Foreskin keratinocyte (primary cell): ENCODE measurements at places on chromosomes 5 and 9. TPM values are rescaled to one million over a fixed set of nuclear protein-coding genes. Genes with fewer than 3 reads are reported as not detected.

The INSYN2B gene
- polyA plus RNA-seq = 0.13 and 0.26 TPM in 2 replicates

DNA sequence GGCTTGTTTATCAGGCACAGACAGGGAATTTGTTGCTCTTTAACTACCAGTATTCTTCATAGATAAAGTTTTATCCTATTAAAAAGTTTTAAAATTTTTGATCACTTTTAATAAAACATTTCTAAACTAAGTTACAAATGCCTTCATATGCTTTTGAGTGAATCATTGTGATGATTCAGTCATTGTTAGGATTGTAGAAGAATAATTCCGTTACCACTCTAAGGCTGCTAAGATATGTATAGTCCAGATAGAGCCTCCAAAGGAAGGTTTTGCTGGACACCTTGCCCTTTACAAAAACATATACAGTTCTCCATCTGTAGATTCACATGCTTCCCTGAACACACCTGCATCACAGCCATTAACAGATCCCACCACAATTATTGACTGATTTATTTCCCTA, 233.7 kb downstream of the SPOCK1 start:
- DNase-seq = no peak

DNA sequence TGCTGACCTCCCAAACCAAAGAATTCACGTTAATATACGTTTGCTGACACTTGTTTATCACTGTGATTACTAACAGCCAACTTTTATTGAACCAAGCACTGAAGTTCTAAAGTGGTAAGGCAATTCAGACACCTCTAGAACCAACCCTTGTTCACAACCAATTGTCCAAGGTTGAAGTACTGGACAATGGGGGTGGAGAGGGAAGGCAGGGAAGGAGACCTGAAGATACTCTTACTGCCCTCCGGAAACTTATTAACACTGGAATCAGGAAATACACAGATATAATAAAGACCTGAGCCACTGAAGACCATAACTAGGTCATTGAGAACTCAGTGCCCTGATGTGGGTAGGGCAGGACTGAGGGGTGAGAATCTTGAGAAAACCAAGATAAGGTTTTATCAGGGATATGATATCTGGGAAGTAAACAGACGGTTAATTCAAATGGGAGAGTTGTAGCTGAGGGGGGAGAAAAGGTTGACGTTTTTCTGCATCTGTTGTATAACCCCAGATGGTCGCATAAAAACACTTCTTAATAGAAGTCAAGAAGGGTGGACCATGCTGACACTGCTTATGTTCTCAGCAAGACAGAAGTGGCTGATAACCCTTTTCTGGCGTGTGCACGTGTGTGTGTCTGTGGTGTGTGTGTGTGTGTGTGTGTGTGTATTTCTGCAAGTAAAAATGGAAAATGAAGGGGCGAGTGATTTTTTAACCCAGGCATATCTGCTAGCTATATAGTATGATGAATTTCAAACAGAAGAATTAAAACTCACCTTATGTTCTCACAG, 125.9 kb downstream of the LHFPL2 start:
- no peak for DNase-seq

DNA sequence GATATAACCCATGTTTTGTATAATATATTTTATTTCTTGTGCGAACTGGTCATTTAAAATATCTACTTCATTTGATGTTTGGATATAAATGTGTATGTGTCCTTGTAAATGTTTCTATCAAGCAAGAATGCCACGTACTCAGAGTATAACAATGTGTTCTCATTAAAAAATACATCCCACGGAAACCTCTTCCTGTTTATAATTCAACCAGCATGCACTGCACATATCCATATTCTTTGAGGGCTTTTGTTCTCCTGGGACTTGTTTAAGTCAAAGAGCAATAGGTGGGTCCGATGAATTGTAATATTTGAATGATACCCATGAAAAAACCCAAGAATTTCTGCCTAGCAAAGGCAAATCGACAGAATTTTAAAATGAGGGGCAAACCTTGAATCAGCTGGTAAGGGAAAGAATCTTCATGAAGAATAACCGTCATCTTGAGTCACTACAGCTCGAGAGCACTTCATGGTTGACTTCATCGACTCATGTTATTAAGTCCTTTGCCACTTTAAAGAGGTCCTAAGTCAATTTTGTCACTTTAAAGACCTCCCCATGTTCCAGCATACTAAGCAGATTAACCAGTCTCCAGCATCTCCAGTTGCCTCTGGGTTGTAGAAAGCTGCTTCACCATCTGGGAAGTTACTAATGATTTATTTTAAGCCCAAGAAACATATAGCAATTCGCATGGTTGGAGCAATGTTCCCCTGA, 80.6 kb downstream of the NPR3 start:
- DNase-seq = no peak

The TEX10 gene
- 20.9 and 23.3 TPM in 2 replicates for polyA plus RNA-seq

GRCh38 chr9:7983490-7983889, 183.9 kb upstream of the DMAC1 start:
- no peak for DNase-seq

- DNase-seq = peak; percentile 71
These were observed 734.5 kb upstream of the NUDT12 start for GRCh38 chr5:104297076-104297475.

The TMEM171 gene
- 8.7 and 9.6 TPM in 2 replicates for polyA plus RNA-seq

DNA sequence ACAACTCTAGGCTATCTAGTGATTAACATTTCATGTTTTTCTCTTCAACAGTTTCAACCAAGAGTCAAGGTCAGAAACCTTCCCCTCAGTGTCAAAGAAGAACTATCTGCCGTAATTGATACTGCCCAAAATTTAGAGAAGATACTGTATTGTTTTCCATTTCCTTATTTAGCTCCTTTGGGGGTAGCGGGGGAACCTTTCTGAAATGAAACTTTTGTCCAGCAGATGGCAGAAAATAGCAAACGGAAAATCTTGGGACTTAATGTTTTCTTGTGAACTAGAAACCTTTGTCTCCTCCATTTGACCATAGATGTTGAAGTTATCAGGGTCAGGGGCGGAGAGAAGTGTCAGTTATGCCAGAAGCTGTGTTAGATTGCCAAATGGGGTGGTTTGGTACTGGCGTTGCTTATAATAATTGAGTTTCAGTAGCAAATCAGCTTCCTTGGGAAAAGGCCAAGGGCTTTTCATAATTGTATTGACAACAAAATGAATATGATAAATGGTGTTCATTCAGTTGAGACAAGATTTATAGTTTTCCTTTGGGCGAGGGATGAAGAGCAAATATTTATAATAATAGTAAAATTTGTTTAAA, 101.7 kb upstream of the TLX3 start:
- DNase-seq = peak; percentile 29

- no peak for DNase-seq
These were observed 244.0 kb downstream of the ARHGAP26 start for GRCh38 chr5:143014017-143014651.

The IFNA21 gene
- not detected in 2 replicates for polyA plus RNA-seq

DNA sequence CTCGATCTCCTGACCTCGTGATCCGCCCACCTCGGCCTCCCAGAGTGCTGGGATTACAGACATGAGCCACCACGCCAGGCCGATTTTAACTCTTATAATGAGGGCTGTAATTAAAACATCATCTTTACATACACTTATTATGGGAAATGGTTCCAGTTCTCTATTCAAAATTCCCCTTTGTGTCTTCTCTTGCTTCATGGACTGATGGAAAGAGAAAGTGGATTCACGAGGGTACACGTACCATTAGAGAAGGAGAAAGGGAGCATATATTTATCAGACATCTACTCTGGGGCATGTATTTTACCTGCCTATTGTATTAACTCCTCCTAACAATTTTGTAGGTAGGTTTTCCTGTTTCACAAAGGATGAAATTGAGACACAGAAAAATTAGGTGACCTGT, 31.1 kb downstream of the PTGS1 start:
- DNase-seq = no peak

DNA sequence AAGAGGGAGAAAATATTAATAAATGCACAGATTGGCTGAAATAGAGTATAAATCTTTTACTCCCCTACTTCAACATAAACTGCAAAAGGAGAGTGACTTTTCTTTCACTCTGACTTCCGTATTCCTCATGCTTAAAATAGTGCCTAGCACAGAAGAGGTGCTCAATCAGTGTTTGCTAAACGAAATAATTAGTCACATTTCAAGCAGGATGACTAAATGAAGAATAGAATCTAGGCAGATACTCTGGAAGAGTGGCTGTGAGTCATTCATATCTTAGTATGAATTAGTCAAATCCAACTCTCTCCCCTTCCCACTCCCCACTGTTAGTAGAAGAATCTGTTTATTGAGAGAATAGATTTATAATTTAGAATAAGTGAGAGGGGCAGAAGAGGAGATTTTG, 4.8 kb downstream of the CD274 start:
- peak; percentile 66 for DNase-seq

The FAM174A gene
- polyA plus RNA-seq = 11.4 and 16.9 TPM in 2 replicates

DNA sequence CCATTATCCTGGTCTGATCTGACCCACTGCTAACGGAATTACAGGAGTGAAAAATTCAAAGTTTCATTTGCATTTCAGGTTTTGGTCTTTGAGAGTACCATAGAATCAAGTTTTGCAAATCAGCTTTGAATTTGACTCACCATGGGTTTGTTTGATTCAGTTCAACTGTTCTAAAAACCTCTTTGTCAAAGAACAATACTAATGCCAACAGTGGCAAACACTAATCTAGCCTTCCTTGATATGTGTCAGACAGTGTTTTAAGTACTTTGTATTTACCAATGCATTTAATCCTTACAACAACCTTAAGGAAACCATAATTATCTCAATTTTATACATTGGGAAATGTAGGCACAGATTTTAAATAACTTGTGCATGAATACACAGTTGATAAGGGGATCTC, 10.1 kb upstream of the FSD1L start:
- no peak for DNase-seq

The GRXCR2 gene
- polyA plus RNA-seq = not detected in 2 replicates

DNA sequence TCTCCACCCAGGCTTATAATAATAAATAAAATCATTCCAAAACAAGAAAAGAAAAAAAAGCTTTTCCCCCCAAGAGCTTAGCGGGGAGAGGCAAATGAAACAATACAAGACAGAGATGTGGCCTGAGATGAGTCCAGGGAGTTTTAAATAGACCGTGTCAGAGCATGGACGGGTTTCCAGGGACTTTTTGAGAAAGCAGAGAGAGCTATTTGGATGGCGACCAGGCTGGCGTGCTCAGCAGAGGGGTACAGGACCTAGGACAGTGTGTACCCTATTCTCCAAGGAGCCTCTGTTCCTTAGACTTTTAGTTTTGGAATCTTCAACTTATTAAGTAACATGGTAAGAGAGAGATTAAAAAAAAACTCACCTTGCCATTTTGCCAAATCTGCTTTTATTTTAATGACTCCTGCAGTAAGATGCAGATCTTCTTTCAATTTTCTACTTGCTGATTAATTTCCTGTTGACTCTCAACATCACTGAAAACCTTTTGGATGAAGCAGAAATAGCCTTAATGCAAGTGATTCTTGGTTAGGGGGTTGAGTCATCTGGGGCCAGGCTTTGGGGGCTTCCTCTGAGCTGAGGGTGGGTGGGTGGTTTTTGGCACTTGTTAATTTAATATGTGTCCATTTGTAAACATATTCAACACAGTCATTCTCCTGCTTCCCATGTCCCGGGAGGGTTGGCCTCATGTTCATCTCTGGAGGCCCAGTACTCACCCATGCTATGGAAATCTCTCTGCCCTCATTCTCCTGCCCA, 49.6 kb upstream of the OSMR start:
- DNase-seq = no peak

GRCh38 chr5:87421307-87421706, 8.6 kb upstream of the CCNH start:
- DNase-seq = peak; percentile 88
